ENCODE measurements at places on chromosomes 12 and 14.
A peak's percentile ranks its signal among the peaks of the same experiment; 100 is the strongest.

DNA sequence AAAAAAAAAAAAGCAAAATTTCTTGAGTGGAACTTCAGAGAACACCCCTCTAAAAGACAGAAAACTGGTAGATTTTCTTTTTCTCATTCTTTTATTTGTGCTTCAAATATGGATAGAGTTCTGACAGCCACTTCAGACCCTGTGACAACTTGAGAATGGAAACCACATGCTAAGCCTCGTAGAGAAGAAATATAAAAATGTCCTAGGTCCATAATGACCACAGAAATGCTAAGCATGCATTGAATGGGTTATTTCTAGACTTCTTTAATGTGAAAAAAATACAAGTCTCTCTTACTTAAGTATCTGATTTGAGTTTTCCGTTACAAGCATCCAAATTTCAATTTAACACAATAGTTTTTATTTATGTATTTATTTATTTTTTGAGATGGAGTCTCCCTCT lies 28.3 kb upstream of the DIO2 start:
- no peak for DNase-seq

- DNase-seq, result no peak
Observed at GRCh38 chr12:22100958-22101748, 55.1 kb downstream of the CMAS start.

GRCh38 chr14:22653012-22653621 lies 9.0 kb upstream of the OR6J1 start:
- no peak for DNase-seq

DNA sequence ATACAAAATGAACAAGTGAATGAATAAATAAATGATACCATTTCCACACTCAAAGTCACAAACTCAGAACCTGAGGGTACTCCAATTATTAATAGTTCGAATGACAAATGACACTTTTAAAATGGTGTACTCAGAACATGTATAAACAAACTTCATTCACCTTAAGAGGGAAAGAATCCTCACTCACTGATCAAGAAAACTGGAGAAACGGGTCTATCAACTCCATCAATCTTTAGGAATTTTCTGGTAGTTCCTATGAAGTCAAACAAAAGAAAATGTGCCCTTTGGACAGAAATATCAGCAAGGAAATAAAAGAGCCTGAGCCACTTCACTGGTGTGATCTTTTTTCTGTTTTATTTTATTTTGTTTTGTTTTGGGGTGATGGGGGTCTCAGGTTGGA lies 5.2 kb upstream of the NRDE2 start:
- DNase-seq, result no peak

DNA sequence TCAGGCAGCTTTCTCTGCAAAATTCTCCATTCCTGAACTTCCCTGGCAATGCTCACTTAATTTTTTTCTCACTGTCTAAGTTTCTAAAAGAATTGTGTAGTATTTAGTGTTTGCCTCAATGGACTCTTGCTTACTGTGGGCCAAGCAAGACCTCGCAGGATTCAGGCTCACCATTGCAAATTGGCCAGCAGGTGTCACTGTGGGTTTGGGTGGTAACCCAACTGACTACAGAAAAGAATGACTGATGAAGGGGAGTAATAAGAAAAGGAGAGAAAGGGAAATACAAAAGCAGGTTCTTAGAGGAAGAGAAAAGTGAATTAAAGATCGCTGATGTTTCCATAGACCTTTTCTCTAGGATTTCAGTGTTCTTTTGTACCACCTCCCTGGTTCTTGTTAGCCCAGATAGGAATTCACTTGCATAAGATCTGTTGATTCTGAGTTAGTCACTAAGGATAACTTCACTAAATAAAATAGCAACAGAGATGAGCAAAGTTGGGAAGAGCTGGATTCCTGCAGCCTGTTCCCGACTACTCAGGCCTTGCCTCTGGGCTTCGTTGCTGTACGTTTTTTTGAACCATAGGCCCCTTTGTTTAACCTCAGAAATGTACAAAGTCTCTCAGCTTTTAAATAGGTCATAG lies 386.5 kb upstream of the DDHD1 start:
- peak; percentile 44 for DNase-seq

DNA sequence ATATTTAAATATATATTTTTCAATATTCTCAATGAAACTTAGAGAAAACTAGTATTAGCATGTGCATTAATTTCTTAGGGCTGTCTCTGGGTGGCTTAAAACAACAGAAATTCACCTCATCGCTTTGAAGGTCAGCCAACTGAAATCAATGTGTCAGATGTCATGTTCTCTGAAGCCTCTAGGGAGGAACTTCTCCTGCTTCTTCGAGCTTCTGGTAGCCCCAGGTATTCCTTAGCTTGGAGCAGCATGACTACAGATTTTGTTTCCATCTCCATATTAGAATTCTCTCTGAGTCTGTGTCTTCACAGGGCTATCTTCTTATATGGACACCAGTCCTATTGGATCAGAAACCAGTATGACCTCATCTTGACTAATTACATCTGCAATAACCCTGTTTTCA lies 221.5 kb downstream of the PDZRN4 start:
- no peak for DNase-seq

GRCh38 chr14:20179880-20180279 lies 10.8 kb upstream of the OR11G2 start:
- no peak for DNase-seq

GRCh38 chr12:127559349-127560040 lies 707.5 kb upstream of the TMEM132C start:
- DNase-seq, result peak; percentile 92

DNA sequence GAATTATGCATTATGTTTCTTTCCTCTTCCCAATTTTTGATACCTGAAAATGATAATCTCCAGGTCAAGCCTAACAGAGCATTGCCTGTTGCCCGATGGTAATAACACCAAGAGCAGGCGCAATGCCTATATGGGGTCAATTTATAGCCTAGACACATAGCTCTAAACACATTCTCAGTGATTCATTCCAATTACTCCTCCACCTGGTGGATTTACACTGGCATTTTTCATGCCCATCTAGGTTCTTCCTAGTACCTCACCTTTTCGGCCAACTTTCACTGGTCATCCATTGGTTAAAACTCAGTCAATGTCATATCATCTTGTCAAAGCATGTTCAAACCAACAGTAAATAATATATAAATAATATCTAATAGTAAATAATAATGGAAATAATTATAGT lies 53.1 kb downstream of the EIF2S3B start:
- no peak for DNase-seq

DNA sequence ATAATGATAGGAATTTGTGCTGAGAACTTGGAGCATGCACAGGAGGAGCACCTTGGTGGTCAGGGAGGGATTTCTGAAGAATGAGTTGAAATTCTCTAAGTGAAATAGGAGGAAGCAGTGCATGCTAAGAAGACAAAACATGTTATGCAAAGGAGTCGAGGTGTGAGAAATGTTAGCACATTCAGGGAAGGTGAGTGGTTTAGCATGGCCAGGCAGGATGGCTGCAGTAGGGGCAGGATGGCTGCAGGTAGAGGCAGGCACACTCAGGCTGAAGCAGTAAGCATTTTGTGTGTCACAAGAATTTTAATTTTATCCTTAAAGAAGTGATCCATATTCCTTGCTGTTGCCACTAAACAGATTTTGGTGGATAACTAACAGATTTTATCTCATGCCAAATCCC lies 46.3 kb downstream of the CATSPERB start:
- no peak for DNase-seq

- DNase-seq, result no peak
Observed at GRCh38 chr14:95220663-95221231, 63.4 kb upstream of the DICER1 start.

GRCh38 chr12:109098183-109098604 lies 797 bp downstream of the UNG start:
- DNase-seq, result no peak

- DNase-seq, result no peak
Observed at GRCh38 chr12:50013361-50014147, 11.7 kb downstream of the RACGAP1 start.

- no peak for DNase-seq
Observed at GRCh38 chr14:104286086-104286485, 147.7 kb downstream of the KIF26A start.

- no peak for DNase-seq
Observed at GRCh38 chr12:29509503-29509902, 12.0 kb upstream of the OVCH1 start.

DNA sequence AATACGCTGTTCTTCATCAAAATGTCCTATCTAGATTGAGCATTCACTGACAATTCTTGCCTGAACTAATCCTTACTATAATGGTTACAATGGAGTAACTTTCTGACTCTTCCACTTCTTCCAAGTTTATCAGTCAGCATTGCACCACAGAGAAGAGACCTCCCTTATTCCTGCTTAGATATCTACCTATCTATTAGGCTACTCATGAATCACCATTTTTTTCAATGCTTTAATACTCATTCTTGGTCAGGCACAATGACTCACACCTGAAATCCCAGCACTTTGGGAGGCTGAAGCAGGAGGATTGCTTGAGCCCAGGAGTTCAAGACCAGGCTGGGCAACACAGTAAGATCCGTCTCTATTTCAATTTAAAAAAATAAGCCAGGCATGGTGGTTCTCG lies 39.3 kb downstream of the RPS6KA5 start:
- DNase-seq, result no peak

- DNase-seq, result no peak
Observed at GRCh38 chr14:64601571-64601970, 51.8 kb downstream of the PPP1R36 start.

DNA sequence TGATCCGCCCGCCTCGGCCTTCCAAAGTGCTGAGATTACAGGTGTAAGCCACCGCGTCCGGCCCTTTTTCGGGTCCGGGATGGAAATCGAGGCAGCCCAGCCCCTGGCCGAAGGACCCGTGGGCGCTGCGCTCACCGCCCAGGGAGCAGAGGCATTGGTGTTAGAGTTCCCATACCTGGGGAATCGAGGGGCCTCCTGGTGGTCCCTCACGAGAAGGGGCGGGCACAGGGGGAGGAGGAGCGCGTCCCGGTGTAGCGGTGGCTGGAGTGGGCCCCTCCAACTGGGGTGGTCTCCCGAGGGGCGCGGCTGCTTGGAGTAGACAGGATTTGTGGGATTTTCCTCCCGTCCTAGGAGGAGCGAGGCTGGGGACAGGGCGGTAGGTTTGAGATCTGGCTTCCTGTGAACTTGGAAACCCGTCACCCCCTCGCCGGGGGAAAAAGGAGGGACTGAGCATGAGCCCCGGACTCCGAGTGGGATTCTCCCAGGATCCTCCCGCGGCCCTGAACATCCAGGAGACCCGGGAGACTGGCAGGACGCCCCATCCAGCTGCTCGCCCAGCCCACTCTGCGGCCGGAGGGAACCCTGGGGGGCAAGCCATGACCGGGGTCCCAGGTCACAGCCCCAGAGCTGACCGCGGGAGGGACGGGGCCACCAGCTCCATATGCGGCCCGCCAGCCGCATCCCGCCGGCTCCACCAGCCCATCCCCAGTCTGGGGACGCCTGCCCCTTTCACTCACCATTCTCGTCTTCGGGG lies 70.9 kb downstream of the ASCL4 start:
- DNase-seq, result no peak

DNA sequence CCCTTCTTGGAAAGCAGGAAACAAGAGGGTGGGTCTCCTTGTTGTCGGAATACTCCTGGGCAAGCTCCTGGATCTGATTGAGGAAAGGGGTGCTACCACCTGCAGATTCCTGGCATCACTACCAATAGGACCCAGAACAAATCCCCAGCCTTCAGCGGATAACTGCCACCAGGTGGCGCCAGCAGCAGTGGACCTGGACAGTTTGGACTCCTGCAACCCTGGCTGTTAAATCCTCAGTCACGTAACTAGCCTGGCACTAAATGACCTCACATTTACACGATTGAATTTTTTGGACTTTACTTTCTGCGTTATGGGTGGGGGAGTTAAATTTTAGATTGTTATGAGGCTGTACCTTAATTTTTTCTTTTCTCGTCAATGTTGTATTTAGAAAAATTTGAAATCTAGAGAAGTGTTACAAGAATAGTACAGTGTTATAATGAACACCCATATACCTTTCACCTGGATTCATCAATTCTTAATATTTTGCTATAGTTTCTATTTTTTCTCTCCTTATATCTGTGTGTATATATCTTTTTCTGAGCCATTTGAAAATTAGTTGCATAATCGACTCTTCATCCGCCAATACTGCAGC lies 95.6 kb downstream of the GAS2L3 start:
- peak; percentile 34 for DNase-seq

GRCh38 chr12:7634561-7634960 lies 31.1 kb downstream of the APOBEC1 start:
- no peak for DNase-seq

GRCh38 chr12:3296409-3296701 lies 194.6 kb upstream of the PRMT8 start:
- DNase-seq, result no peak

GRCh38 chr12:104805186-104805585 lies 152.9 kb downstream of the SLC41A2 start:
- DNase-seq, result peak; percentile 37

DNA sequence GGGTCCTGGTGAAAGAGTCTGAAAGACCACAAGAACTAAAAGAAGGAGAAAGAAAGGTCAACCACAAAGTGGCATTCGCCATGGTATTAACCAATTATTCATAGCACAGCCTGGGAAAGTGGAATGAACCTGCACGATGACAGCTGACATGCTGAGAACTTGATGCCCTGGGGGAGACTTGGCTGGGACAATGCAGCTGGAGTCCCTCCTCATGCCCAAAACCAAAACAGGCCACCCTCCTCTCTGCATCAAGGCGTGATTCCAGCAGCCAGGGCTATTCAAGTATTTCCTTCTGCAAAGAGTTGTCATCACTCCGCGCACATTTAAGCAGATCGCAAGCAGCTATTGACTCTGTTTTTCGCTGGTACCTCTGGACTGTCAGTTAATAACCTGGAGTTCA lies 167.1 kb upstream of the NOS1 start:
- no peak for DNase-seq

DNA sequence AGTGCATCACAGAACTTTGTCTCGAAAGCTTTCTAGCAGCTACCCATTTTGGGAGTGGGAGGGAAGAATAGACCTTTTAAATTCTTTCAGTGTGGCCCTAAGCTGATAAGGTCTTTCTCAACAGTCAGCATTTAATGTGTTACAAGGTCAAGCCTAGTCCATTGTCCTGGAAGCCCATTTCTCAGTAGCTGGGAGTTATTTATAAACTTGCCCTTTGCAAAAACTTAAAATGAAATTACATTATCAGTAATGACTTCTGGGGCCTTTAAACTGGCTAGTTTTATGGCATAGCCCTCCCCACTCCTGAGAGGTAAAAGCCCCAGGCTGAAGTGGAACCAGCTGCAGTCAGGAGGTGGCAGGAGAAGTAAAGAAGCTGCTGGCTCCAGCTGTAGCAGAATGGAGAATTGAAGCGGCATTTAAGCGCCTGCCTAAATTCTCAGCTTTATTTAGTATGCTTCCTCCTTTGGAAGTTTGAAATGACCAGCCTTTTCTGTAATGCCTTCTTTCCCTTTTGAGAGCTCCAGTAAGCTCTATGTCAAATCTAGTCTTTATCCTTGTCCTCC lies 12.4 kb downstream of the COPZ1 start:
- DNase-seq, result no peak

All from HS-5 (cell line).